ENCODE measurements at places on chromosomes 4 and X.

DNA sequence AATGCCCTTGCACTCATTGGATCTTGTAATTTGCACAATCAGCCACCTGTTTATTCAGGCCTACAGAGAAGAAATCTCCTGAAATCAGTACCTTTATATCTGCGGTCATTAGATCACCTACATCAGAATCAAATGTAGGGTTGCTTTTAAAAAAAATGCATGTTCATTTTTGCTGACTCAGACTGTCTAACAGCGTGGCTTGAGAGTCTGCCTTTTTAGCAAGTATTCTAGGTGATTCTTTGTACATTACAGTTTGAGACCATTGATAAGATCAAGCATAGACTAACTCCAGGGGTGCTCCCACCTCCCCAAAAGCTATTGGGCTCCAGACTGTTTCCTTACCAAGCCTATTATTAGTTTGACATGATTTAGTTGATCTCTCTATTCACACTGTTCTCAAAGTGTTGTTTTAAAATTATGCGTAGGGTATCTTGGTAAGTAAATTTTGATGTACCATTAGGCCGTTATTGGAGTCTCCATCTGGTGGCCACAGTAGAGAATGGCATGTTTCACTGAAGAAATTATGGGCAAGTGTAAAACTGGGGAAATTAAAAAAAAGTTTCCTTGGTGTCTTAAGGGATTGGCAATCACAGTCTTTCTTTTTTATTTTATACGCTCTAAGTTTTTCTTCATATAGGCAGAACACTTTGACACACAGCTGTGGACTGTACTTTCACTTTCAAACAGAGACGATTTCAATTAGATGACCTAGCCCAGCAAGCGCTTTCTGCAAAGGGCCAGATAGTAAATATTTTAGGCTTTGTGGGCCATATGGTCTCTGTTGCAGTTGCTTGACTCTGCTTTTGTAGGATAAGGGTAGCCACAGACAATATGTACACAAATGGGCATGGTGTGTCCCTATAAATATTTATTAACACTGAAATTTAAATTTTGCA lies 33.7 kb upstream of the MSL3 start:
- no peak for DNase-seq

- DNase-seq = no peak
These were observed 317.0 kb upstream of the CXXC4 start for GRCh38 chr4:104811727-104812126.

GRCh38 chr4:40276546-40276945 lies 58.6 kb upstream of the CHRNA9 start:
- DNase-seq = no peak

- no peak for DNase-seq
These were observed 74.4 kb downstream of the RNF150 start for GRCh38 chr4:141058591-141059512.

GRCh38 chr4:121789960-121790829 lies 10.9 kb upstream of the EXOSC9 start:
- DNase-seq = no peak

- DNase-seq = no peak
These were observed 134.2 kb downstream of the PWWP3B start for GRCh38 chrX:106302304-106302703.

GRCh38 chr4:80307183-80307735 lies 28.3 kb upstream of the CFAP299 start:
- DNase-seq = no peak

GRCh38 chr4:1412376-1413203 lies 6.3 kb upstream of the NKX1-1 start:
- no peak for DNase-seq

DNA sequence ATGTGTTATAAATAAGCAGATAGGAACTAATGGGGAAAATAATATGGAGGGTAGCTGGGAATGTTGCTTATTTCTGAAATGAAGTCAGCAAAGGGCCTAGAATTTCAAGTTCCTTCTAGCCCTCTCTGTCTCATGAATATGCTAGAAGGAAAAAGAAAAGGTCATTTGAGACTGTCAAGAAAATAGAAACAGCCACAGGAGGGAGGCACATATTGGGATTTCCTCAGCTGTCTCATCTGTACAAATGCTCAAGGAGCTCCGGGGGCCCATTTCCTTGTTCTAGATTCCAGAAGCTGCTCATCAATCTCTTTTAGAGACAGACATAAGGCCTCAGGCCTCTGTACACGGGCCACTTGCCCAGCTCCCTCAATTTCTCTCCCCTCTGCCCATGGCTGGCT lies 127.6 kb upstream of the ETNPPL start:
- DNase-seq = no peak

GRCh38 chr4:1222036-1222789 lies 26.7 kb downstream of the CTBP1 start:
- no peak for DNase-seq

- peak; percentile 89 for DNase-seq
These were observed 8.8 kb downstream of the PPP2R2C start for GRCh38 chr4:6463311-6464289.

- no peak for DNase-seq
These were observed 330.9 kb downstream of the DCHS2 start for GRCh38 chr4:154160519-154161301.

- no peak for DNase-seq
These were observed 13.1 kb upstream of the ACOT9 start for GRCh38 chrX:23756165-23756564.

DNA sequence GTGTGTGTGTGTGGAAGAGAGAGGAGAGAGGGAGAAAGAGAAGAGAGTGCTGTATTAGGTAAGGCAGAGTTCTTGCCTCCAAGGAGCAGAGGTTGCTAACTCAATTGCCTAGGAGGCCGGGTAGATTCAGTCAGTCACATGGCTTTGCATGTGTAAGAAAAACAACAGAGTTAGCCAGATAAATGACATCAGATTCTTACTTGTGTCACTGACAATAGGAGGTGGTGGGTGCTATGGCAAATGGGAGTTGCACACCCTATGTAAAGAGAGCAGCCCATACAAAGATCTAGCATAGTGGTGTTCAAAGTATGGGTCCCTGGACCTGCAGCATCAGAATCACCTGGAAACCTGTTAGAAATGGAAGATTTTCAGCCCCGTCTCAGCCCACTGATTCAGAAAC lies 14.4 kb upstream of the PGRMC2 start:
- no peak for DNase-seq

- DNase-seq = no peak
These were observed 37.1 kb upstream of the IRAK1 start for GRCh38 chrX:154056770-154057241.

DNA sequence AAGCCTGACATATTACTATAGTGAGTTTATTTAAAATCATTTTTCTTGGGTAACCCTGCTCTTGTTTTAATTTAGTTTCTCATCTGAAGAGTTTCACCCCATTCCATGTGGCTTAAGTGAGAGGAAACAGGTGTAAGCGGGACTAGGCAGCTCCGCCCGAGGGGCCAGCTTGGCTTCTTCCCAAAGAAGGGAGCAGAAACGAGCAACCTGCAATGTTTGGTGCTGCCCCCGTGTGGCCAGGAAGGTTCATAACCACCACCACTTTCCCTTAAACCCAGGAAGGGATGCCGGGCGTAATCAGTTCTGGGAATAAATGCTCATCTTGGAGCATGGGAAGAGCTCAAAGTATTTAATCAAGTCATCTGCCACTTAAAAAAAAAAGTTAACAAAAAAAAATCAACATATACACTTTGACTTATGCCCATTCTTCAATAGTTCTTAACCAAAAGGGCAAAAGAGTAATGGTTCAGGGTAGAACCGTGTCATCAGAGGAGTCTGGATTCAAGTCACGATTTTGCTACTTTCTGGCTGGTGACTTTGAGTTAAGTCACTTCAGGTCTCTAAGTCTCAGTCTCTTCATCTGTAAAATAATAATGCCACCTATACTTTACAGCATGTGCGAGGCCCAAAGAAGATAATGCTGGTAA lies 147.9 kb downstream of the NSUN7 start:
- DNase-seq = peak; percentile 38

GRCh38 chr4:145041378-145041777 lies 56.6 kb downstream of the ANAPC10 start:
- DNase-seq = peak; percentile 14

GRCh38 chrX:97728215-97728614 lies 844.5 kb downstream of the RPA4 start:
- DNase-seq = no peak

- no peak for DNase-seq
These were observed 333.8 kb upstream of the PCDH7 start for GRCh38 chr4:30386266-30386895.

GRCh38 chr4:83108101-83108861 lies 6.2 kb downstream of the PLAC8 start:
- no peak for DNase-seq

DNA sequence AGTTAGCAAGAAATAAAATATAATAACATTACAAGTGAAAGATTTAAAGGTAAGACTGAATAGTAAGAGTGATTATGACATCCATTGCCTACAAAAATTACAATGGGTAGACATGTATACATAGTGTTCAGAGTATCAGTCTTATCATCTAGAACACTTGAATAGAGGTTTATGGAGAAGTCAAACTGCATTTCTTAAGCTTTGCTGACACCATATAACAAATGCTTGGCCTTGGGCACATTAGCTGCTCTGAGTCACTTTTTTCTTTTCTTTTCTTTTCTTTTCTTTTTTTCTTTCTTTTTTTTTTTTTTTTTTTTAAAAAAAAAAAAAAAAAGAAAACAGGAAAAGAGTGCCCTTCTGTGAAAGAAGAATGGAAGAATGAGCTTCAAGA lies 220.0 kb downstream of the SPCS3 start:
- no peak for DNase-seq

DNA sequence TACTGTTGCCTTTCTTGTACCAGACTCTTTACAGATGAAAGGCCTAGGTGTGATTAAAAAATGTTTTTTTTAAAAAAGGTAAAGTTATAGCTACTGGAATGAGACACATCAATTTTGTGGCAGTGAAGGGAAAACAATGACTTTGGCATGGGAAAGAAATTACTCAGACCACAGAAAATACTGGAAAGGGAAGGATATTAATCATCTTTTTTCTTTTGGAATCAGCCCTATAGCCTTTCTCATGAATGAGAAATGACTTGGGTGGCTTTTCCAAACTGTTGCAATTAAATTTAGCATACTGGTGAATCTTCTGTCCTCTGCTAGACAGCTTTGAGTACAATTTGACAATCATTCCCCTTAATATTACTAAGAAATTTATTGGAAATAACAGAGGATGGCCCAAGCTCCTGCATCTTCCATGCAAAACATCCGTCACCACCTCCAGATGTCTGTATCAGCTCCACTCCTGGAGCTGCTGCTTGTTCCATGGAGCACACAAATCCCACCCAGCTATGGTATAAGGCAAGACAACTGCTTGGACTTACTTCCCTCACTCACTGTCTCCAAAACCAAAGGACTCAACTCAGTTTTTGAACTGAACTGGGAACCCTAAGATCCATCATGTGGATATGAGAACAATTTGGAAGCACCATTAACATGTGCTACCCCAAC lies 97.6 kb upstream of the ARSJ start:
- no peak for DNase-seq

DNA sequence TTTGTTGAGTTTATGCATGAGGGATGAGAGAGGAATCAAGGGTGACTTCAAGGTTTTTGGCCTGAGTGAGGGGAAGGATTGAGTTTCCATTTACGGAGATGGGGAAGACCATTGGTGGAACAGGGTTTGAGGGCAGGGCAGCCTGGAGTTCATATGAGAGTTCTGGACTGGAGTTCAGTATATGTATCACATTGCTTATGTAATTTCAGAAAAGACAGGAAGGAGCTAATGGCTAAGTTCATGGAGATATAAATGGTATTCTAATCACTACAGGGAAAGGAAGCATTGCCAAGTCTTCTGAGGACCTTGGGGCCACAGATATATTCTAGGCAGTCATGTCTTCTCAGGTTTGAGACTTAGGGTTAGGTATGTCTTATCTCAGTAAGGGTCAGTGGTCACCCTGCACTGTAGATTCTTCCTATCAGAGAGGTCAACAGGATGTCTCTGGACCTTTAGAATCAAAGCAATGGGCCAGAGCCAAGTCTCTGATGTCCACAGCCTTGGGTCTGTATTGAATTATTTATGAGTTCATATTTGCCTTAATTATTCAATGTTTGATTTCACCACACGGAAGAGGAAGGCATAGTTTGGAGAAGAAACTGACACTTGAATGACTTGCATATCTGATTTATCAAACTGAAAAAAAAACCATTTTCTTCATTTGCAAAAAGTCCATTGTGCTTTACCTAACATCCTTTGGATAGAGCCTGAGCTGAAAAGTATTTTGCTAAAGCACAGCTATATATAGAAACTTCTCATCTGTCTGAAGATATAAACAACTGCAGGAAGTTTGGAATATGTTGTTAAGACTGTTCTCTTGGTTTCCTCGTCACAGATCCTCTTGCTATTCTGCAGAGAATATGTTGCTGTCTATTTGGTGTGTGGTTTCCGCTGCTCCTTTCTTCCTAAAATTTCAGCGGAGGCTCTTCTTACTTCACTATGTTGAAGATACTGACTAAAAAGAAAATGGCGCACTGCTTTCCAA lies 139.5 kb downstream of the PDGFRA start:
- DNase-seq = no peak

DNA sequence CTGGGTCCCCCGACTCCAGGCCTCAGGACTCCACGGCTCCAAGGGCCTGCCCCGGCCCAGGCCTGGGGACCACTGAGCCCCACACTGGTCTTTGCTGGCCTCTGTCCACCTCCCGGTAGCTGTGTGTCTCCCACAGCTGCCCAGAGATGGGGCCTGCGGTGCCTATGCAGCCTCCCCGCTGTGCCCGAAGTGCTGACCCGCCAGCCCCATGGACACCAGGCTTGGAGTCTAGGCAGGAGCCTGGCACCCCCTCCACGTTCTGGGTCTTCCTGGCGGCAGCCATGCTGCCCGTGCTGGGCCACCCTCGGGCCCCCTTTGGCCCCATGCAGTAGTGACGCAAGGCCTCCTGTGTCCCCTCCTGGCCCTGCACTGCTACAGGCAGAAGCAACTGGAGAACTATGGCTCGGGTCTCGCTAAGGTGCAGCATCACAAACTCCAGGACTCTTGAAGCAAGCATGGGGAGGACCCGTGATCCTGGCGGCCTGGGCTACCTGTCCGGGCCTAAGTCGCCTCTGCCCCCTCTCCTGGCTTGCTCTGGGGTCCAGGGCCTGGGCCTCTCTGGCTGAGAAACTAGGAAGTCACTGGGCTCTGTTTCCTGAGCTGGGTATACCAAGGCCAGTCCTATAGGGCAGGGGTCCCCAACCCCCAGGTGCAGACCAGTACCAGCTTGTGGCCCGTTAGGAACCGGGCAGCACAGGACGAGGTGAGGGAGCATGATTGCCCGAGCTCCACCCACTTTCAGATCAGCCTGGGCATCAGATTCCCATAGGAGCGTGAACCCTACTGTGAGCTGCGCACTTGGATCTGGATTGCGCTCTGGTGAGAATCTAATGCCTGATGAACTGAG lies 917 bp downstream of the MYL5 start:
- DNase-seq = no peak

- DNase-seq = no peak
These were observed 34.0 kb downstream of the ZNF827 start for GRCh38 chr4:145904413-145905177.

Data from hippocampal formation (tissue), 2 donors.